ENCODE measurements at places on chromosomes 6 and 20.

DNA sequence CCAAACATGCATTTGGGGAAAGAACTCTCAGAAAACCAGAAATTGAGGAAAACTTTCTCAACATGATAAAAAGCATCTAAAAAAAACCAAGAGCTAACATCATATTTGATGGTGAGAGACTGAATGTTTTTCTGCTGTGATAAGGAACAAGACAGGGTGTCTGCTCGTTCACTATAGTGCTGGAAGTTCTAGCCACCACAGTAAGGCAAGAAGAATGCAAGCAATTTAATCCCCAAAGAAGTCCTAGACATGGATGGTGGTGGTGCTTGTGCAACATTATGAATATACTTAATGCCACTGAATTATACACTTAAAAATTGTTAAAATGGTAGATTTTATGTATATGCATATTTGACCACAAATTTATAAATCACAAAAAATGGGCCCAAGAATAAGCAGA, 53.4 kb downstream of the LYRM2 start:
- no peak for DNase-seq

DNA sequence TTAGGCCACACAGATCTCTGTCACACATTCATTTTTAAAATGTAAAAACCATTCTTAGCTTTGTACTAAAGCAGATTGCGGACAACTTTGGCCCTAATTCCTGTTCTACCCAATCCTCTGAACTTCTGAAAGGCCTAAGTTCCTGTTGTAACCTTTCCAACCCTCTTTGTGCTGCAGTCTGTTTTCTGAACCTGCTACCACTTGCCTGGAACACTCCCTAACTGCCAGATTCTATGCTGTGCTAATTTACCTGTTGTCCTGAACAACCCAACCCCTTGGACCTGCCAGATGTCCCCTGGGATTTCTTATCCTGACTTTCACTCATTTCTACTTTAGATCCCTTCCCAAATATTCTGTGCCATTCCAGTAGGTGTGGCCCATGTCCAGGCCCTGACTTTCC, 398.7 kb downstream of the ZFAND3 start:
- DNase-seq: no peak

DNA sequence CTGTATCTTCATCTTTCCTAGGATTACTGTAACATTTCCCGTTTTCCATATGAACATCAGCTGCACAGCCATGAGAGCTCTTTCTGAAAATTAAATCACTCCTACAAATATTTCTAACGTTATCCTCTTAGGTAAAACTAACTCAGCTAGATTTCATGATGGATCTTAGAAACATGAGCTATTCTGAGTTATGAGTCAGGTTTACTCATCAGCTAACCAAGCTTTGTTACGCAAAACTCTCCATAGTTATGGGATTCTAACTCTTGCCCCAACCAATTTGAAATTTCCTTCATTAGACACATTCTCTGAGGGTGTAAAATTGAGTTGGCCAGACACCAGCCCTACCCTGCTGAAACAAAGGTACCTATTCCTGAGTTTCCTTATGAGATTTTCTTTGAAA, 14.0 kb downstream of the DEFB110 start:
- no peak for DNase-seq

GRCh38 chr6:118263921-118264486, 284.1 kb upstream of the PLN start:
- DNase-seq: no peak

GRCh38 chr6:30590509-30590908, 19.3 kb downstream of the ABCF1 start:
- no peak for DNase-seq

DNA sequence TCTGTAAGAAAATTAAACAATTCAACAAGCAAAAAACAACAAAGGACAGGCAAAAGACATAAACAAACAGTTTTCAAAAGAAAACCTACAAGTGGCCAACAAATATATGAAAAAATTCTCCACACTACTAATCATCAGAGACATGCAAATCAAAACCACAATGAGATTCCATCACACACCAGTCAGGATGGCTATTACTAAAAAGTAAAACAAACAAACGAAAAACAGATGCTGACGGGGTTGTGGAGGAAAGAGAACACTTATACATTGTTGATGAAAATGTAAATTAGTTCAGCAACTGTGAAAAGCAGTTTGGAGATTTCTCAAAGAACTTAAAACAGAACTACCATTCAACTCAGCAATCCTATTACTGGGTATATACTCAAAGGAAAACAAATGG, 537.6 kb downstream of the HDGFL1 start:
- DNase-seq: no peak

GRCh38 chr6:158413814-158414565, 101.7 kb downstream of the TULP4 start:
- DNase-seq: no peak

GRCh38 chr6:33014841-33015634, 5.6 kb upstream of the HLA-DOA start:
- peak; percentile 76 for DNase-seq

DNA sequence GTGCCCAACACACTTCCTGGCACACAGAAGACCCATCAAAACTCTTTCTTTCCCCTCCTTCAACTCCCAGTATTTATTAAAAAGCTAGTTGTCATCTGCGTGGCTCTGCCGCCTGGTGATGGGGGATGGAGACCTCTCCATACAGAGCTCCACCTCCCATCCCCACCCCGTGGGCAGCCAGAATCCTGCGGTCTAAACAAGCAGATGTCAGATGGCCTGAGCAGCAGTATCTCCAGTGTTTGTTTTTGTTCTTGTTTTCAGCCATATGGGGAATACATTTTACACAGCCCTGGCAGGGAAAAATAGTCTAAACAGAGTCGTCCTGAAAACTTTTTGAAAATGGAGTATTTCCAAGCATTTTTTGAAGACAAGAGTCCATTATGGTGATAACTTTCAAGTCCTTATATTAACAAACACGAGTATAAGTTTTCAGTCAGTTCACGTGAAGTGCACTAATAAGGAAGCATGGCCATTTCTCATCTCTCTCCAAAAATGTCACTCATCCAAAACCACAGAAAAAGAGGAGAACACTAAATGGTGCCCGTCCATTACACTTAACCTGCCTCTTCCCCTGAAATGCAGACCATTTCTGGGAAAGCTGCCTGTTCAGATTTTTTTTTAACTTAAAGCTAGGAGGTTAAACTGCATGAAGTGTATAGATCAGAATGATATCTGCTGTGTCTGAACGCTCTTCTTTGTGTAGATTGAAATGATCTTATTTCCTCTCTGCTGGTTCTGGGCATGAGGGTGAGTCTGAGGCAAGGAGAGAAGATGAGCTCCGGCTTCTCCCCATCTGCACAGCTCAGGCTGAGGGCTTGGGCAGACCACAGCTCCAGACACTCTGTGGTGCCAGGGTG, 91.0 kb downstream of the TCP11 start:
- no peak for DNase-seq

GRCh38 chr6:5439749-5440148, 178.4 kb downstream of the FARS2 start:
- DNase-seq: no peak

DNA sequence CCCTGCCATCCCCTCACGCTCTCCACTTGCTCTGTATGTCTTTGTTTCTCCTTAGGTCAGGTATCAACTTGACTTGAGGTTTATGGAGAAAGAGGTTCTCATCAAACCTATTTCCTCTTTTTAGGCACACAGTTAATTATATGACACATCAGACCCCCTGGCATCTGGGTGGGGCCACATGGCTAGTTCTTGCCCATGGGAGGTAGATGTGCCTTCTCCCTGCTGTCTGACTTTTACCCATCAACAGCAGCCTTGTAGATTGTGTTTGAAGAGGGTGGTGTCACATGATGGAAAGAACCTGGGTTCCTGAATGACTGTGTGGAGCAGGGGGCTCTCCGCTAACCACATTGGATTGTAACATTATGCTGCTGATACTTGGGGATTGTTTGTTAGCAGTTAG, 7.2 kb upstream of the UQCC2 start:
- no peak for DNase-seq

- DNase-seq: no peak
Measured at GRCh38 chr6:161374971-161375873, 101.4 kb upstream of the AGPAT4 start.

DNA sequence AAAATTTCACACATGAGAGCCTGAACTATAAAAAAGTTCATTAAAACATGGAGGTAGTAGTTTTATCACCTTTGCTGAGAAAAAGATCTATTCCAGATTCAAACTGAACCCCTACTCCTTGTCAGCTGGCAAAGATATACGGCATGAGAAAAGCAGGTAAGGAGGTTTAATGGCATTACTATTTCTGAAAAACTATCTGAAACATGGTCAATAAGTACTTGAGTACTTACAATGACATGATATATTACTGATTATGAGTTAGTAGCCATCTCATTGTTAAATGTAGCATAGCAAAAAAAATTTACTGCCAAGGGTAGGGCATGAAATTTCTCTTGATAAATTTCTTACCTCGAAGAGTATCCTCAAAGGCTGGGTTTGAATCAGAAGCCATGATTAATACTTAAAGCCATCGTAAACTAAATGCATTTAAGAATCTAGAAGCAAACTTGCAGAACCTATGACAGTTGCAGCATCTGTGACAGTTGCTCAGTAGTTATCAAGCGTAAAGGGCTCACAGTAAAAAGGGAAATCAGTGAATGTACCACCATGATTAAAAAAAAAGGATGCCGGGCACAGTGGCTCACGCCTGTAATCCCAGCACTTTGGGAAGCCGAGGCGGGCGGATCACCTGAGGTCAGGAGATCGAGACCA, 8.7 kb downstream of the SLC17A5 start:
- no peak for DNase-seq

GRCh38 chr6:154080461-154081189, 41.6 kb downstream of the OPRM1 start:
- no peak for DNase-seq

- DNase-seq: no peak
Measured at GRCh38 chr20:48448666-48449600, 378.9 kb downstream of the PREX1 start.

GRCh38 chr20:692044-692443, 16.4 kb upstream of the SCRT2 start:
- no peak for DNase-seq

DNA sequence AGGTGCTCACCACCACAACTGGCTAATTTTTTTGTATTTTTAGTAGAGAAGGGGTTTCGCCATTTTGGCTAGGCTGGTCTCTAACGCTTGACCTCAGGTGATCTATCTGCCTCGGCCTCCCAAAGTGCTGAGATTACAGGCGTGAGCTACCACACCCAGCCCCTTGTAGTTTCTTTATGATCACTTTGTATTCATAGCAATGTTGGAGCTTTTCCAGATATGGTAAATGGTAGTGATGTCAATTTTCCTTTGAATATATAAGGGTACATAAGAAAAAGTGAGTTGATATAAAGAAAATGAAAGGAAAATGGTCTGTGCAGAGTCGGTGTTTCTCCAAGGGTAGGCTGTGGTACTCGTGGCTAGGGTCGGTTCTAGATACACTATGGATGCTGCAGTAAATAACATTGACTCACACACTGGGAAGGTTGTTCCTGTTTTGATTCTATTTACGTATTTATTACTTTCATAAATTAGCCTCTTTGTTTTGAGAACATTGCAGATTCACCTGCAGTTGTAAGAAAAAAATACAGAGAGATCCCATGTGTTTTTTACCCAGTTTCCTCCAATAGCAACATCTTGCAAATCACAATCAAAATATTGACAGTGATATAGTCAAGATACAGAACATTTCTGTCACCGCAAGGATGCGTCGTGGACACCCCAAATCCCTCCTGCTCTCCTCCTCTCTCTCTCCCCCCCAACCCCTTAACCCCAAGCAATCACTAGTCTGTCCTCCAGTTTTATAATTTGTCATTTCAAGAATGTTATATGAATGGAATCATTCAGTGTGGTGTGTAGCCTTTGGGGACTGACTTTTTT, 2.5 kb downstream of the ZNF831 start:
- DNase-seq: no peak

- no peak for DNase-seq
Measured at GRCh38 chr6:123526128-123526527, 110.6 kb downstream of the TRDN start.

- DNase-seq: no peak
Measured at GRCh38 chr6:48744948-48745347, 634.0 kb upstream of the PTCHD4 start.

DNA sequence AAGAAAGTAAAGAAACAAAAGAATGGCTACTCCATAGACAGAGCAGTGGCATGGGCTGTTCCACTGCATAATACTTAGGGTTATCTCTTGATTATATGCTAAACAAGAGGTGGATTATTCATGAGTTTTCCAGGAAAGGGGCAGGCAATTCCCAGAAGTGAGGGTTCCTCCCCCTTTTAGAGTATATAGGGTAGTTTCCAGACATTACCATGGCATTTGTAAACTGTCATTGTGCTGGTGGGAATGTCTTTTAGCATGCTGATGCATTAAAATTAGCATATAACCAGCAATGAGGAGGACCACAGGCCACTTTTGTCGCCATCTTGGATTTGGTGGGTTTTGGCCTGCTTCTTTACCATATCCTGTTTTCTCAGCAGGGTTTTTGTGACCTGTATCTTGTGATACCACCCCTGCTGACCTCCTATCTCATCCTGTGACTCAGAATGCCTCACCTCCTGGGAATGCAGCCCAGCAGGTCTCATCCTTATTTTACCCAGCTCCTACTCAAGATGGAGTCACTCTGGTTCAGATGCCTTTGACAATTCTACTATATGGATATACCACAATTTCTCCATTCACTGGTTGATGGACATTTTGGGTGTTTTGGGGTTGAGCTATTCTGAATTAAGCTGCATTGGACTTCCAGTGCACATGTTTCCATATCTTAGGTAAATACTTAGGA, 280.6 kb downstream of the FARS2 start:
- DNase-seq: no peak

- no peak for DNase-seq
Measured at GRCh38 chr6:106199998-106200397, 113.9 kb downstream of the PRDM1 start.

DNA sequence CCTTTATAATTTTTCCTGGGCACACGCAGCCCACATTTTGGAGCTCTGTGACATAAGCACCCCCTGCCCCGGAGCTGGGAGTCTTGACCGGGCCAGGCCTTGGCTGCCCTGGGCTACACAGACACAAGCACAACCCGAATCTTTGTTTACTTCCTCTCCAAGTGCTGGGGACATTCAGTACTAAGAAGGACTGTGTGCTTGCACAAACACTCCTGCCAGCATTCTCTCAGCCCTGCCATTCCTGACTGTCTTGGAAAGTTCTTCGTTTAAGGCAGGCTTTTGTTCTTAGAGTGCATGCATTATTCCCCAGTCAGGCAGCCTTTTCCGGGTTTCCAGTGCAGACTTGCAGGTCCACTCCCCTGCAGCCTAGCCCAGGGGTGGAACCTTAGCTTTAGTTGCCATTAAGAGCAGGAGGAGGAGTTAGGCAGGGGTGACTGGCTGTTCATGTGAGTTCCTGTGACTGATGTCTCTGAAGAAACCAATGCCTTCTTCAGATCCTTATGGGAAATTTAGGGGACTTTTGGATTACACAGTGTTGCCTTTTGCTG, 28.6 kb downstream of the FOXO3 start:
- no peak for DNase-seq

- DNase-seq: no peak
Measured at GRCh38 chr6:154506991-154507898, 3.2 kb downstream of the CNKSR3 start.

- DNase-seq: no peak
Measured at GRCh38 chr6:15484821-15485220, 178.0 kb downstream of the DTNBP1 start.

- no peak for DNase-seq
Measured at GRCh38 chr6:116139917-116140316, 14.0 kb upstream of the COL10A1 start.

- DNase-seq: no peak
Measured at GRCh38 chr6:29107758-29108157, at the start of gene OR2J3. Gene OR2J3, plus strand, starts transcription at chr6:29108058. Its CDS starts 3,833 bp downstream, at chr6:29111891.

All from GM12864 (cell line).